Activated T-cell treated with anti-CD3 and anti-CD28 coated beads, Interleukin-2, amount 50 U/mL, for 72 hours (primary cell): ENCODE measurements at places on chromosomes 7 and 10. TPM values are rescaled to one million over a fixed set of nuclear protein-coding genes. Genes with fewer than 3 reads are reported as not detected.

RSPH10B2 gene
- not detected for total RNA-seq

EIF5AL1 gene
- 0.07 TPM for total RNA-seq

RFC2 gene
- 95.3 TPM for total RNA-seq

COL26A1 gene
- total RNA-seq = not detected

FKBP9 gene
- 0.84 TPM for total RNA-seq

DRGX gene
- not detected for total RNA-seq

LLCFC1 gene
- not detected for total RNA-seq

PNLIPRP1 gene
- not detected for total RNA-seq

WDR86 gene
- 0.53 TPM for total RNA-seq

ARHGEF35 gene
- total RNA-seq = 3.8 TPM

VENTX gene
- not detected for total RNA-seq

ZNF503 gene
- total RNA-seq = 1.3 TPM

DPYSL4 gene
- total RNA-seq = 9.9 TPM
